Esophagus mucosa (tissue), 1 donor: ENCODE measurements at places on chromosomes 5 and 9.

GRCh38 chr9:21936161-21936560 lies 58.0 kb downstream of the CDKN2A start:
- ATAC-seq = no peak

DNA sequence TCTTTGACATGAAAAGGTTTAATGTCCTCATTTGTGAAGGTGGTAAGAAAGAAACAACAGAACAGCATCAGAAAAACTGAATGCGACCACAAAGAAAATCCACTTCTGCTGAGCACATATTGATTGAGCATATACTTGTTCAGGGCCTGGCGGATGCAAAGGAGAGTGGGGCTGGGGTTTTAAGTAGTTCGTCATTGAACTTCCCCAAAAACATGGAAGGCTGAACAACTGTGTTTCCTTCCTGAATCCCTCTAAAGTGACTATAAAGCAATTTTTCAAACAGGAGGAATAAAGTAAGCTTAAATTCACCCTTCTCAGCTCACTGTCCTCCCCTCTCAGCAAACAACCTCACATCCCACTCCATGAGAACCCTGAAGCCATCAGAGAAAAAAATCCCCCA lies 262.9 kb downstream of the AGTPBP1 start:
- no peak for ATAC-seq

DNA sequence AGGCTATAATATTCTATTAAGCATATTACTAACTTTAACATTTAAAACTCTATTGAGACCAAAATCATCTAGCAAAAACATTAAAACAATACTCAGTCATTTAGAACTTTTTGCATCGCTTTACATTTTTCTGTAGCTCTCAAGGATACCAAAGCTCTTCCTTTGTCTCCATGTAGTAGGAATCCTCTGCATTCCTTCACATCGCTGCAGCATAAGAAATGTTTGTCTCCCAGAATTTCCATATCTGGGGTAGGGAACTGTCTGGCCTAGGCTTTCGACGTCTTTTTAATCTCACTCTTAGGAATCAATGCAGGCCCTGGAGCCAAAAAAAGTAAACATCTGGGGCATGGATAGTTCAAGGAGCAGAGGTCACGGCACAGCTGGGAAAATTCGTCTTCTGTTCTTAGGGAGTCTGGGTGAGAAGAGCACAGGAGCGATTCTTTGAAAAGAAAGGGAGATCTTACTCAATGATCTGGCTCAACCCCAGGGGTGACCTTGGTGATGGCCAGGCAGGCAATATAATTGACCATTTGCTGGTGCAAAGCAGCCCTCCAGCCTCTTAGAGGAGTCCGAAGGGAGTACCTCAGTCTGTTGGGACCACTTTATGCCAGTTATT lies 23.2 kb upstream of the RAI14 start:
- ATAC-seq = no peak

DNA sequence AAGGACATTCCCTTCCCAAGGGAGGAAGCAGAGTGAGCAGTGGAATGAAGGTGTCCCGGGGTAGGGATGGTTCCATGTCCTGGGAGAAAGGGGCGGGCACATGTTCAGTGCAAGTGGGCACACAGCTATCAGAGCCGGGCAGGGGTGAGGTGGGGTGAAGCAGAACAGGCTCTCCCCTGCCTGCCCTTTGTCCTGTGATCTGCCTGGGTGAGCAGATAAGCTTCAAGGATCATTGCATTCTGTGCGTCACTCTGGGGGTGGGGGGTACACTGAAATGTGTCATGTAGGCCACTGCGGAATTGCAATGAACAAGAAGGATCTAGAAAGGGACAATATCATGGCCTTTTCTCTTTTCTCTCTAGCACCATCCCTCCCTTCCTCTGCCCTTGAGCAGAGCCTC lies 61.7 kb upstream of the SHB start:
- no peak for ATAC-seq

DNA sequence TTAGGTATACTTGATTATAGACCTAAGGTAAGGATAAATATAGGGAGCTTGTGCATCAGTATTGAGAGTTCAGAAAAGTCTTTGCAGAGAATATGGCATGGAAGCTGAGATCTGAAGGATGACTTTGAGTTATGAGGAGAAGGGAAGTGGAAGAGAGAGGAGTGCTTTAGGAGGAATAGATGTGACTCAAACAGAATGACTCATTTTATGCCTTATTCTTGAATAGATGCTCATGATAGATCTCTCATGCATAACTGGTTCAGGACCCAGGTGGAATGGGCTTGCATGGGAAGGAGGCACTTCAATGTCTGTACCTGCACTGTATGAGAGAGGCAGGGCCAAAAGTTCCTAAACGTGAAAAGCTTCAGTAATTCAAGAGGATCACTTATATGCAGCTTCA lies 103.3 kb downstream of the CWC27 start:
- ATAC-seq = peak; percentile 50

DNA sequence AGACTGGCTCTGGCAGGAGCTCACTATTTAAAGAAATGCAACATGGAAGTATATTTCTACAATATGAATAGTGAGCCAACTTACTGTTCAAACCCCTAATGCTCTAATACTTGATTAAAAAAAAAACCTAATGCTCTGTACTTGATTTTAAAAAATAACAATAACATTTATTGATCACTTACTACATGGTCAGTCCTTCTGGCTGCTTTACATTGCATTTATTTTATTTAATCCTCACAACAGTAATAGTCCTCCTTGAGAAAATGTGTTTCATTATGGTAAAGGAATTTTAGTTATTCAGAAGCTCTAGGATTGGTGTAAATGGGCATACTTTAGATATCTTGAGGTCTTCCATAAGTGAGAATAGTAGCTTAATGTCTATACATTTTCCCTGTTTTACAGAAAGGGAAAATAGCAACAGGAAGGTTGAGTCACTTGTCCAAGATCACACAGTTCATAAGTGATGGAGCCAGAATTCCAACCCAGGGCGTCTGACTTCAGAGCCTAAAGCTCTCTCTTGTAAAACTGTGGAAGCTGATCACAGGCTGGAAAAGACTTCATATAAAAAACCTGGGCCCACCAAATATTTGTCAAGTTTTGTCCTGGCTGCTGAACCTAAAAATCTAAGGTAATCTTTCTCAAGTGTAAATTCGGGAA lies 1.0 kb downstream of the STARD4 start:
- ATAC-seq = no peak

DNA sequence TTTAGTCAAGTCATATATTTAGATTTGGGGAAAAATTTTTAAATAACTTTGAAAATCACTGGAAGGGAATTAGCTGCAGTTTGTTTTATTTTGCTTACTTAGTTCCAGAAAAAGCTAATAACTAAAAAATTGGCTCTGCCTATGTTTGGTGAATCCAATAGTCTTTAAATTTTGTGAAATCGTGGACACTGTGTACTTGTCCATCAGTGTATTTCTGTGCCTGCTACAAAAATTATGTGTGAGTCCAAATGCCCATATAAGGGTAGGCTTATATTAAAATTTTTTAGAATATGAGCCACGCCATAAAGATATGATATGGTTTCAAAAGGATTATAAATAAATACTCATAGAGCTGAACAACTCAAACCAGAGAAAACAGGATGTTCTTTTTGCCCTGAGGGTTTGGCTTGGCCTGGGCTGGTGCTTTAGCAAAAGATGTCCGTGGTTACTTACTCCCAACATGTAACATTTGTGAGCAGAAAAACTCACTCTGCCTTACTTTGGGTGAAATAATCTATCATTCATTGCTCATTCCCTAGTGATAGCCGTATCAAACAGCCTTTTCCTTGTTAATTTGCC lies 133.2 kb upstream of the PRLR start:
- ATAC-seq = no peak

- ATAC-seq = no peak
Observed at GRCh38 chr5:112569596-112569995, 150.5 kb upstream of the EPB41L4A start.

DNA sequence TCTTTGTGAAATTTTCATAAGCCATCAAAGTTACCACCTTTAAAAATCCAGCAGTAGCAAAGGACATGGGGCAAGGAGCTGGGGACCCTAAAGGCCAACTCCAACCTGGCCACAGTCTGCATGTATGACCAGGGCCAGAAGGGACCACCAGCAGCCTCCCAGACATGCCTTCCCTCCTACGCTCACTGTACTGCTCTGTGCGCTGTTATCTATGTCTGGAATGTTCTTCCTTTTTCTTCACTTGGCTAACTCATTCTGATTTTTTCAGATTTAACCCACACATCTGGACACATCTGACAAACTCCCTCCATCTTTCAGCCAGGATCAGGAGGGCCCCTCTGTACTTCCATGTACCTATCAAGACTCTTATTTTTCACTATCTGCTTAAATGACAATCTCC lies 47.6 kb upstream of the TRAF1 start:
- ATAC-seq = no peak

- peak; percentile 84 for ATAC-seq
Observed at GRCh38 chr5:159331093-159331973, 1.0 kb upstream of the IL12B start.

DNA sequence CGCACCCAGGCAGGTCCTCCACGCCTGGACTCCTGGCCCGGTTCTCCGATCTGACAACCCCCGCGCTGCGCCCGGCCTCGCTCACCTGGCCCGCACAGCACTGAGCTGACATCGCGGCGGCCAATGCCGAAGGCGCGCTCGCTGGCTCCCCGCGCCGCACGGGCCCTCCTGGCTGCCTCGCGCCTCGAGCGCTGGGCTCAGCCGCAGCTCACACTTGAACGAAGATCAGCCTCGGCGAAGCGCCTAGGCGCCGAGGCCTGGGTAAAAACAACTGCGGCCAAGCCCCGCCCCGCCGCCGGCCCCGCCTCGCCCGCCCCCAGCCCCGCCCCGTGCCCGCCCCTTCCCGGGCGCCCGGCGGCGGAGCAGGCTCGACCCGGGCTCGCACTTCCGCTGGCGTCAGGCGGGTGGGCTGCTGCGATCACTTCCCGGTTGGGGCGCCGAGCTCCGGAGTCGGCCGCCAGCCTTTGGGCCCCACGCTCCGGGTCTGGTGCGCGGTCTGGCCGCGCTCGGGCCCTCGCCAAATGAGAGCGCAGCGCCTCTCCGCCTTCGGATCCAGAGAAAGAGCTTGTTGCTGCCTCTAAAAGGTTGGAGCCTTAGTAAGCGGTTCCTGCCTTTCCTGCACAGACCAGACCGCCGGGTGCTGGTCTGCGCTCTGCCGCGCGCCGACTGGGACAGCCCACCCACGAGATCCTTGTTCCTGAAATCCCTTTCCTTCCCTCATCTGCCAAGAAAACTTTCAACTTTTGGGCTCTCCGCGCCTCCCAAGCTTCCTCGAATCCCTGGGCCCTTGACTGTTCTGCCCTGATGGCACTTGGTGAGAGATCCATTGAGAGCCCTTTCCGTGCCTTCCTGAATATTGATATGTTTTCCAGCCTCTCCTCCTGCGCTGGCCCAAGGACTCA lies at the start of gene SERINC5:
SERINC5 (minus strand) TSS at position 238 of the 902 bp plus-strand sequence; CDS start at position 112, 126 bp downstream.
- peak; percentile 86 for ATAC-seq

DNA sequence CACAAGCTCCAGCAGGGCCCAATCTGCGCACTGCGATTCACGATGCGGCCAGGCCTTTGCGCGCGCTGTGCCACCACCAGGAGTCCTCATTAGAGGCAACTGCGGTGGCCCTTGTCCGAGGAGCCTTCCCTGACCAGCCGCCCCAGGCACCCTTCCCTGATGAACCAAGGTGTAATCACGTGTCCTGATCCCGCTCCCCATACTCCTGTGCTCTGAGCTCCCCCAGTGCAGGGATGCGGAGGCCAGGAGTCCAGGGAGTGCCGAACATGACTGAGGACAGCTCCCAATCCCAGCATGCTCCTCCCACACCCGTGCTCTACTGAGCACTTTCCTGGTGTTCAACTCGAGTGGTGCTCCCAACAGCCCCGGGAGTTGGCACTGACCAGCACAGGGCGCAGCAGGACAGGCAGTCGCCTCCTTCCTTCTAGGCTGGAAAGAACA lies 134.8 kb downstream of the ZNF354C start:
- no peak for ATAC-seq
